Activated CD4-positive, alpha-beta memory T cell treated with anti-CD3 and anti-CD28 coated beads, Interleukin-2, amount 10 ng/mL, durations not matched to agents 7 days and 5 days (primary cell): ENCODE measurements at places on chromosomes 12 and 14. TPM values are rescaled to one million over a fixed set of nuclear protein-coding genes. Genes with fewer than 3 reads are reported as not detected.

- no peak for DNase-seq
Observed at GRCh38 chr14:61628016-61628725, 67.1 kb upstream of the HIF1A start.

DNA sequence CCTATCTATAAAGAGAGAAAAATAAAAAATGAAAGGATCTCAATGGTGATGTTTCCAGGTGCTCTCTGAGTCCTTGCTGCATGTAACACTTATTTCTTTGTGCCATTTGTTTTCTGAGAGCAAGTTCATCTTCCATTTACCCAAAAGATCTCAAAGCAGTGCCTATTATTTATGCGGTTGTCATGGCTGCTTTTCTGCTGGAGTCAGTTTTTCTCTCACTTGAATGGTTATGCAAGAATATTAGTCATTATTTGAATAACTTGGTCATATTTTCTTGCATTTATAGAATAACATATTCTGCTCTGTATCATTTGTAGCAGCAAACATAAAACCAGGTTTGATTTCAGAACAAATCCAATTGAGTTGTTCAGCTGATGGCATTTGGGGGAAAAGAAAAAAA, 141.8 kb upstream of the G2E3 start:
- DNase-seq: no peak

MAP1LC3B2 gene
- total RNA-seq: 0.68 TPM

GRCh38 chr12:98291828-98292227, 223.6 kb upstream of the TMPO start:
- no peak for DNase-seq
